ENCODE measurements at places on chromosomes 6 and 20.

- DNase-seq = no peak
Measured at GRCh38 chr6:153312634-153313033, 181.6 kb upstream of the RGS17 start.

- peak; percentile 75 for DNase-seq
Measured at GRCh38 chr6:39724787-39725631, at the start of gene KIF6. KIF6 (minus strand) TSS chr6:39725408; CDS start chr6:39725310, 98 bp downstream.

- DNase-seq = no peak
Measured at GRCh38 chr6:15131651-15132061, 114.2 kb upstream of the JARID2 start.

DNA sequence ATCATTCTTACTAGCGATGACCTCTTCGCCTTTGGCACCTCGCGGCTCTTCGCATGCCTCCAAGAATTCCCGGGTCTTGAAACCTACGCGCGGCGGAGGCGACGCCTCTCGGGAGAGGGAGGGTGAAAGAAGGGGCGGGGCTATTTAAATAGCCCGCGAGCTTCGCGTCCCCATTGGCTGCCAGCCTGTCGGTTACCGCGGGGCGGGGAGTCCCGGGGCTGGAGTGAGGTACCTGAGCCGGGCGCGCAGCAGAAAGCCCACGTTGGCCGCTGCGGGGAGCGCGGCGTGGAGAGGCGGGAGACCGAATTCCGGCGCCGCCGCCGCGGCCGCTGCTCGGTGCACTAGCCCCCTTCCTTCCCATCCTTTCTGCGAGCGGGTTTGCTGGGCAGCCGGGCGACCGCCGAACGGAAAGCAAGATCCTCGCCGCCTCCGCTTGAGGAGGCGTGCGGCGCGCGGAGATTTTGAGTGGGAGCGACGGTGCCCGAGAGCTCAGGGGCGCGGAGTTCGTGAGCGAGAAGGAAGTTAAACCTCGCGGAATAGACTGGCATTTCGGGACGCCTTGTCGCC is at the start of gene BMP6:
Gene BMP6 (plus strand): TSS at position 251 of the 567 bp plus-strand sequence. CDS start 857 bp downstream, outside the sequence.
- DNase-seq = no peak

- DNase-seq = no peak
Measured at GRCh38 chr6:137933696-137934095, 66.6 kb downstream of the TNFAIP3 start.

DNA sequence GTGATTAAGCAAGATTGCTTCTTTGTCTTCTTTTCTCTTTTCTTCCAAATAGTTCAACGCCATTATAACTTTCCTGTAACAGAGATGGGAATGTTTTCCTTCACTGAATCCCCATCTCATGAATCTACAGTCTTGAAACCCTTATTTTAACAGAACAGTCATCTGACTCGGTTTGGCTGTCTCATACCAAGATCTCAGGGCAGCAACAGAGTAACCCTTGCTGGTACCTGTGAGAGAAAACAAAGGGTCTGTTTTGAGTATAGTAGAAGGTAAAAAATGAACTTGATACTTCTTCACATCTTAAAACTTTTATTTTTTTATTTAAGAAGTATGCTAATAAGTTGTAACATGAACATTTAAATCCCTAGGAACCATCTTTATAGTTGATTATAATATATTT is 19.6 kb upstream of the DSE start:
- DNase-seq = no peak

- no peak for DNase-seq
Measured at GRCh38 chr6:153058909-153059308, 56.4 kb upstream of the MTRF1L start.

- peak; percentile 17 for DNase-seq
Measured at GRCh38 chr6:134938896-134939295, 11.0 kb downstream of the ALDH8A1 start.

GRCh38 chr6:133641104-133641503 is 247.8 kb upstream of the TCF21 start:
- no peak for DNase-seq

DNA sequence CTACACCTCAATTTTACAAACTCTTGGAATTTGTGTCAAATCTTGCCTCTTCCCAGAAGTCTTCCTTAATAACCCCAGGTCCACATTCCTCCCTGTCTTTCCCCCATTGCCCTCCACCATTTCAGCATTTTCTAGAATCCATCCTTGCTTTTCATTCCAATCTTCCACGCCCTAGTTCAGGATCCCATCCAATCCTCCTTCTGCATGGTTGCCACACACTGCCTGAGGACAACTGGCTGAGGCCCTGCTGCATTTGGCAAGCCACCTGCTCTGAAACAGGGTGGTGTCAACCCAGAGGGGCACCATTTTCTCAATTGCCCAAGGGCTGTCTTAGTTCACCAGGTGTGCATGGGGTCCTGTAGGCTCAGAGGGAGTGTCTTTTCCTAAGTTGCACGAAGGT is 37.9 kb upstream of the RFPL4B start:
- DNase-seq = no peak

GRCh38 chr6:89372506-89372901 is 20.0 kb upstream of the UBE2J1 start:
- DNase-seq = no peak

DNA sequence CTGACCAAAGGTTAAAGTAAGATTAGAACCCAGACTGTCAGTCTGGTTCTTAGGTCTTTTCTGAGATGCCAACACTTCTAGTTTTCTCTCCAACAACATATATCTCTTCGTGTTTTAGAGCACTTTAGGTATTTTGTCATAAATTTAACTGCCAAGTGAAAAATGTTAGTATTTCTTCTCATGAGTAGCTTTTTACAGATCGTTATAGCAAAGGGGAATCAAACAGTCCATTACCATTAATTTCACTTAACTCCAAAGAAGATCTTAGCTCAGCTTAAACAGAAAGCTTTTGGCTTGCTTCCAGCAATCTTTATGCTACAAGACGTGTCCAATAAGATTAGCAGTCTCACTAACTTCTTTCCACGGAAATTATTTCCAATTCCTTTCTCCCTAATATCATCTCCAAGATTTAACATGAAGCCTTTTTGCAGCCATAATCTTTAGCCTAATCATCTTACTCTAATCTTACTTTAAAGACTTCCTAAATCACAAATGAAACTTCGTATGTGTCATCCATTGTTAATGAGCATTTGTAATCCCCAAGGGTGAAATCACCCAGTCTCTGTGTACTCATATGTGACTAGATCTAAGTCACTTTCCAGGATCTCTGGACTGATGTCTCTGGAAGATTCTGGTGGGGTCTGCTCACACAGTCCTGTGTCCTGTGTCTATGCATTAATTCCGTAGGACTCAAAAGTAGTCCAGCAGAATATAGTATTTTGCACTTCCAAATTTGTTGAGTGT is 38.7 kb downstream of the MOXD1 start:
- DNase-seq = no peak

DNA sequence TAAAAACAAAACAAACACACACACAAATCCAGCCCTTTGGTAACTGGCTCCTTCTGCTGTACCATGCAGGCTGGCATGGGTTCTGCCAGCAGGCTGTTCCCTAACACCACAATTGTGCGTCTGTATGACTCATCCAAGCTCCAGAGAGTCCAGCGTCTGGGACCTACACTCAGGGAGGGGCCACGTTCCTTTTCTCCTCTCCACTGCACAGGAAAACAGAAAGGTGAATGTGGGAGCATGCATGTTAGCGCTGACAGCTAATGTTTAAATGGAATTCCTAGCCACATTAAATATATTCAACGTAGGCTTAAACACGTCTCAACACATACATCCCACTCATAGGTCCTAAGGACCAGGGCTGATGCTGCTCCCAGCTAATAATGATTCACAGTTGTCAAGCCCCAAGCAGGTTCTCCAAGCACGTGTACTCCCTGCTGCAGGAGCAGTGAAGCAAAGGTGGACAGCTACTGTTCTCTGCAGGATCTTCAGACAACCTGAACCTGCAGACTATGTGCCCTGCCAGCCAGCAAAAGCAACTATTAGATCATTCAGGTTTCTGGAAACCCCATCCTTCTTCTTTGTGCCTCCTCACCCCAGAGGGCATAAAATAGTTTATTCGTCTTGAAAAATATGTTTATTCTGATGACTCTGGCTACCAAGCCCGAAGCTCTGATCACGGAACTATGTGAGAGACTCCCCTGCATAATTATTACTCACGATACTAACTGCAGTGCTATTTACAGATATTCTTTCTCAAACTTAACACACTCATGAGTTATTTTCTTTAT is 20.9 kb downstream of the MAP1LC3A start:
- no peak for DNase-seq

GRCh38 chr6:130755368-130756034 is 71.7 kb upstream of the SMLR1 start:
- no peak for DNase-seq

- no peak for DNase-seq
Measured at GRCh38 chr20:3901028-3901705, 12.0 kb downstream of the PANK2 start.

DNA sequence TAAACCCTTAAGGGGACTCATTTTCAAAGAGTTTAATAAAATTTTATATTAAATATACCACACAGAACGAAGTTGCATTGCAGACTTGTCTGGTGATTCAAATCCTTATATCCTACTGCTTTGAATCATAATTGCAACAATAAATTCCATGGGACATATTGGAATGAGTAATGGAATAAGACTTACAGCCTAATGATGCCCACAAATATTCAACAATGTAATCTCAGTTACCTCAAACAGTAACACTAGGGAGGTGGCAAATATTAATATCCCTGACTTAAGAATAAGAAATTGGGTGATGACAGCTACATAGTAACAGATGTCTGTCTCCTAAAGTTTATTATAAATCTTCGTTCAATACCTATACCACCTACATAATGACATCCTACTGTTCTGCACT is 52.6 kb downstream of the BMP5 start:
- DNase-seq = no peak

DNA sequence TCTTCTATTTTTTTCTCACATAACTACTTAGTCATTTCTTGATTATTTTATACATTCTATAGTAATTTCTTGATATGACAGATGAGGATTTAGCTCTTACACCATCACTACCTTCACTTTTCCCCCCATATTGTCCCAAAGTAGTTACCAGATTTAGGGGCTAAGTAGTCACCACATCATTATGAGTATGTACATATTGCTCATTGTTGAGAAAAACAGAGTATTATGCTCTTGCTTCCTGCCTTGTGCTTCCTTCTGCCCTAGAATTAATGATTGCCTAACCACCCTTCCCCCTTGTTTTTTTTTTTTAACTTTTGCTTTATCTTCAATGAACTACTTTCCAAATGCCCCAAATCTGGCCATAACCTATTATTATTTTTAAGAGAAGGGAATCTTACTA is 6.8 kb upstream of the HLA-B start:
- no peak for DNase-seq

DNA sequence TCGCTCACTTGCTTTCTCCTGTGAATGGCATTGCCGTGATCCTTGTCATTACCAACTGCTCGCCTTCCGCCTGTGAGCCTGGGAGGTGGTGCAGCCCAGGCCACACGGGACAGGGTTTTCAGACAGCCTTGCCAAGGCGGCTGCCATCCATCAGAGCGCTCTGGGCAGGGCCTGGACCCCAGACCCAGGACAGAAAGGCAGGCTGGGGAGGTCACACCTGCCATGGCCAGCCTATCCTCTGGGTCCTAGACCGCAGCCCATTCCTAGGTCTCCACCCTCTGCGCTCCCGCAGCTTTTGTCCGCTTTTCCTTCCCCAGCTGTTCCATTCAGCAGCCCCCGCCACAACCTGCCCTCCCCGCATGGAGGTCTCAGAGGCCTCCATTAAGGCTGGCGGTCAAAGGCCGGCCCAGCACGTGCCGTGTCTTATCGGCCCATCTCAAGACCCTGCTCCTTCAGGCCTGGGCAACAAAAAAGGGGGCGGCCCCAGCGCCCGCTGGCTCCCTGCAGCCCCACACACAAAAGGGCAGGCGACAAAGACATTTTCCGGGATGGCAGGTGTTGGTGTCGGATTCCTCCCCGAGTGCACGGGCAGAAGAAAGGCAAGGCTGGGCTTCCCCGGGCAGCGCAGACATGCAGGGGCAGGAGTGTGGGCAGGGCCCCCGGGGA is 28.1 kb downstream of the INSM1 start:
- DNase-seq = no peak

DNA sequence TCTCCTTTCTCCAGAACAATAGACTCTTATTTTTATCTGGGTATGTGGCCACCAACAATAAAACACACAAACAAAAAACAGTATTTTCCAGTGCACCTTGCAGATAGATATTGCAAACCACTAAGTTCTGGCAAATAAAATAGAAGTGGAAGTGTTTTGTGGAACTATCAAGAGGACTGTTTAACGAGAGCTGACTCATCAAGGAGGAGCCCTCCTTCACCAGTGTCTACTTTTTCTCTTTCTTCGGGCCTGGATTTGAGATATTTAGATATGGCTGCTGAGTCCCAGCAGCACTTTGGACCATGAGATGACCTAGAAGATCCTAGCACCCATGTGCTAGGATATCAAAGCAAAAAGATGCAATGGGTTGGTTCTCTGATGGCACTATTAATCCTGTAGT is 154.7 kb downstream of the AIG1 start:
- DNase-seq = no peak

DNA sequence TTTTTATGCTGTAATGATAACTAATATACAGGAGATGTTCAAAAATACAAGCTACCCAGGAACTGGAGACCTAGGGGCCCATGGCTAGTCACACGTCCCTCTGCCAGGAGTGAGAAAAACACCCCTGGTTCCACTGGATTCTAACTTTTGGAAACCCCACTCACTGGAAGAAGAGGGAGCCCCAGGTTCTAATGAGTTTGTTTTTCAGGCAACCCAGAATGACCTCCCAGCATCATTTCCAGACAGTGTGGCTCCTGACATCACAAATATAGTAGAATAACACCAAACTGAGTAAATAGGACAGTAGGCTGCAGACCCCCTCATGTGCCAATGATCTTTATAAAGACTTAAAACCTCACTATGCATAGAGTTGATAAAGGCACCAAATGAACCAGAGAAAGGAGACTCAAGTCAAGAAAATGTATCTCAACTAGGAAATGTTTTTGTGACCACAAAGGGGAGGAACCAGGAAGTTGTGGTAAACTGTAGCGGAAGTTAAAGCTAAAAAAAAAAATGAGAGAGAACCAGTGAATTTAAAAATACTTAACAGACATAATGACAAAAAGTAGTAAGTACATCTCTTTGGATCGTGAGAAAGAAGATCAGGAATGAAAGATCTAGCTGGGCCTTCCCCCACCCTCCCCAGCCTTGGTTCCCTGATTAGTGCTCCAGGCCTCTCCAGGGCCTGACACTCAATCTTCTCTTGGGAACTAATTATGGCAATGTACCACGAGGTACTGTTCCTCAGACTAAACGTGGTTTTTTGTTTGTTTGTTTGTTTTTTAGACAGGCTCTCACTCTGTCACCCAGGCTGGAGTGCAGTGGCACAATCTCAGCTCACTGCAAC is 19.8 kb downstream of the HLA-E start:
- DNase-seq = peak; percentile 85

All from stimulated activated naive CD4-positive, alpha-beta T cell (primary cell).